ENCODE measurements at places on chromosomes 12 and 14. TPM values are rescaled to one million over a fixed set of nuclear protein-coding genes. Genes with fewer than 3 reads are reported as not detected.

Gene PRIMA1
- total RNA-seq = not detected

Gene C12orf76
- total RNA-seq = 25.1 TPM

Gene IGFBP6
- total RNA-seq = not detected

Gene CLEC4D
- not detected for total RNA-seq

Data from T-helper 1 cell treated with Interleukin-12 subunit alpha and Interleukin-12 subunit beta and Interleukin-4 antibody, amounts not matched to agents 30 ng/mL and 1 ng/mL, for 36 hours (primary cell).